ENCODE measurements at places on chromosomes 13 and 19. TPM values are rescaled to one million over a fixed set of nuclear protein-coding genes. Genes with fewer than 3 reads are reported as not detected.

Gene TMEM150B
- total RNA-seq, result not detected

Gene IL4I1
- total RNA-seq, result not detected

Gene CEACAM4
- total RNA-seq, result not detected

Gene LILRB1
- total RNA-seq, result not detected

Gene PCDH20
- 7.3 TPM for total RNA-seq

Gene GRK1
- 0.21 TPM for total RNA-seq

- peak; percentile 70 for DNase-seq
Observed at GRCh38 chr13:26867451-26868091, 107.0 kb upstream of the GPR12 start.

DNA sequence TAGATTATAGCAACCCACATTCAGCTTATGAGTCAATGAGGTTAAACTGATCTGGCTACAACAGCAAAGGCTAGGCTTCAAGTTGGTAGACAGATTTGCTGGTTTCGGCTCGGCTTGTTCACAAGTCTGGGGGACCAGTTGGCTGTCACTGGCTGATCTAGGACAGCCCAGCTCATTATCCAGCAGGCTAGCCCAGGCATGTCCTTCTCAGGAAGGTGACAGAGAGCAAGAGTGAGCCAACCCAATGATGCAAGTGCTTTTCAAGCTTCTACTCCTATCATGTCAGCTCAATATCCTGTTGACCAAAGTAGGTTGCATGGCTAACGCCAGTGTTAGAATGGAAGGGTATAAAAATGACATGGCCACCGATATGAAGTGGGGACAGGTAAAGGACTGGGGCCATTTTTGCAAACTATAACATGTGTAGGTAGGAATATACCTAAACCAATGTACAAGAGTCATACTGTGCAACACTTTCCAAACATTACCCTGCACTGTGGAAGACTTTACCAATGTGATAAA, 220.9 kb upstream of the SOX21 start:
- DNase-seq, result no peak

- DNase-seq, result no peak
Observed at GRCh38 chr13:112056284-112056727, 10.6 kb upstream of the SOX1 start.

- peak; percentile 84 for DNase-seq
Observed at GRCh38 chr19:40596608-40597328, 4.4 kb upstream of the LTBP4 start.

DNA sequence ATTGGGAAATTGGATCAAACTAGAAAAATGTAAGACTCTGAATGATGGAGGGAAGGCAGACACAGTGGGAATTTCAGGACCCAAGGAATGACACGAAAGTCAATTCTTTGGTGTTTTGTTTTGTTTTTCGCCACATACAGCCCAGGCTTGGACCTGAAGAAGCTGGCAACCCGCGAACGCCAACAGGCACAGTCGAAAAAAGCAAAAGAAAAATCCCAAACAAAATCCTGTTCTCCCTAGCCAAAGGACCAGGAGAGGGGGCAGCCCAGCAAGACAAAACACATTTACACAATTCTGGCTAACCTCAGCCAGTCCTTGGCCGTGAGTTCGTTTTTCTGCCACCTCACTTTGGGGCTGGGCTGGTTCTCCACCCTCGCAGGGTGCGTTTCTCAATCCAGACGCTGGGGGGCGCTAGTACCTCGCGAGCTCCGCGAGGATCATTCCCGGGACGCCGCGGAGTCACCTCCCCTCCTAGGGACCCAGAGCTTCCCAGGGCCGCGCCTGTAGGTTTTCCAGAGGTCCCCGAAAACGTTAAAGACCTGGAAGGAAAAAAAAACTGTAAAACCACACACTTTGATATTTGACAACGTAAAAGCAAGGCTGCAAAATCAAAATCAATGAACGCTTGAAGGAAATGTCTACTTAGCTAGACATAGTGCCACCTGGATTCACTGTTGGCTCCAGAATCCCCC, 34.9 kb upstream of the TPM4 start:
- peak; percentile 82 for DNase-seq

DNA sequence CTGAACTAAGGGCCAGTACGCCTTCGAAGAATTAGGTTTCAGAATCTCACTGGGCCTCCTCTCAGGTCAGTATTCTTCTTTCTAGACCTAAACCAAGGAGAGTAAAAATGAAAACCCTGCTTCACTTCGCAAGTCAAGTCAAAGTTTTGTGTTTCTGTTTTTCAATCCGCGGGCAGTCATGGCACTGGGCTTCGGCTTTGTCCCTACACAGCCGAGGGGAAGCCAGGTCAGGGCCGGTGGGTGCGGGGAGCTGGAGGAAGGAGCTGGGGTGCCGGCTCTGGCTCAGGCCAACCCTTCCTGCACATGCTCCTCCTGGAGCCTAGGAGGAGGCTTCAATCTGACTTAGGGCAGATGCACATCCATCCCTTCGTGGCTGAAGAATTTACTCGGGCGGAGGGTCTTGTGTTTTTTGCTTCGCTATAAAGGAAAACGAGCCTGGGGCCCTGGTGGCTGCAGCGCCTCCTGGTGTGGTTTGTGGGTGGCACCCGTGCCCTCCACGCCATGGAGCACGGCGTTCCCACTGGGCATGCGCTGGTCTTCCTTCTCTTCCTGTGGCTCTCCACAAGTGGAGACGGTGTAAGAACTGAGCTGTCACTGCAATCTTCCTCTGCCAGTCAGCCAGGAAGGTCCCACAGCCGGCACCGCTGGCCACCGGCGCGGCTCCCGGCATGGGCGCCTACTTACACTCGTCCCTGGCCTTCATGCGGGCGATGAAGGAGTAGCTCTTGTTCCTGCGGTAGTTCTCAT, 22.5 kb downstream of the C19orf44 start:
- DNase-seq, result no peak

GRCh38 chr19:44341794-44342193, 14.7 kb downstream of the ZNF112 start:
- no peak for DNase-seq

GRCh38 chr19:13920524-13920923, 14.5 kb downstream of the CC2D1A start:
- DNase-seq, result no peak

GRCh38 chr13:96417939-96418685, 328.2 kb downstream of the HS6ST3 start:
- no peak for DNase-seq

DNA sequence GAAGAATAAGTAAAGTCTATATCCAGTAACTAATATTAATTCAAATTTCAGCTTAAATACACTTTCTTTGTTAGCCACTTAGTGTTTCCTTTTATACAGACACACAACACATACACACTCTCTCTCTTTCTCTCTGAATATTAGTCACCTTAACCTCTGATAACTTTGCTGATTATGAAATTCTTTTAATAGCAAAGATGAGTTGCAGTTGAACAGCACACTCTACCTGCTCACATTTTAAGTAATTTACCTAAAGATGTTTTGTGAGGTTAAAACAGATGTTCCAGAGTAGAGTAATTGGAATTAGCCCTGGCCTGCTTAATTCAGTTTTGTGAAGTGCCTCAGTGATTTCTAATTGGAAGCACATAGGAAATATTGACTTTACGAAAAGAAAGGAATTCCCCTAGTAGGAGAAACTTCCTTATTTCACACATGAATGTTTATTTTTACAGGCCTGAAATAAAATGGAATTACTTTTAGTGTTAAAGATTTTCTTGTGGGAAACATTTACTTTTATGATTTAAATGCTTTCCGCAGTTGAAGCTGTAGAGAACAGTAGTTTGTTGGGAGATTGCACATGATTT, 184.3 kb downstream of the MYO16 start:
- no peak for DNase-seq

DNA sequence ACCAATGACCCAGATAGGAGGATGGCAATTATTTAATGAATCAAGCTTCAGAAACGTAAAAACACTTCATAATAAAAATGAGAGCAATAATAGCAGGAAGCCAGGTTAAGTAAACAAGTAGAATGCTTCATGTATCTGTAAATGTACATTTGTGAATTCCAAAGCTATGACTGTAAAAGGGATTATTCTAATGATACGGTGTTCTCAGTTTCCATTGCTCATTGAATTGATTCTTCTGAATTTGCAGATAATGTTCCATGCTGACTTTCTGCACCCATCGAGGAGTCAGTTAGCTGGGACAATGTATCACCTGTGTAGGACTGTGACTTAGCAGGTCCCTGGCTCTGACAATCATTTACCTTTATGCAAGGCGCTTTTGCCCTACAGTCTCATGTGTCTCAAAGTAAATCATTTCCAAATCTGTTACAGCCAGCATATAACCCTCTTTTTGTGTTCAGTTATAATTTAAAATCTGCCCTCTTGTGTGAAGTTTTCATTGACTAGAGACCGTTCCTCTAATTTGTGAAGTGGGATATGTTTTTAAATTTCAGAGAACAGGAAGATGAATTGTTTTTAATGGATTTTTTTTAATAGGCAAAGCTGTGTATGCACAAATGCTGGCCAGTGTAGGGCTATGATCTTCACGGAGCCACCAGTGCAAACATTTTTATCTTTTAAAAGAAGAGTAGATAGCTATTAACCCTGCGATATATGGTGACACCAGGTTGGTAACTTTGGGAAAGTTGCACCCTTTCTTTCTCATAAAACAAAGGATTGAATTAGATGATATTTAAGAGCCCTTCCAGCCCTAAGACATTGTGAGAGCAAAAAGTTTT, 267.1 kb downstream of the KLF5 start:
- no peak for DNase-seq

DNA sequence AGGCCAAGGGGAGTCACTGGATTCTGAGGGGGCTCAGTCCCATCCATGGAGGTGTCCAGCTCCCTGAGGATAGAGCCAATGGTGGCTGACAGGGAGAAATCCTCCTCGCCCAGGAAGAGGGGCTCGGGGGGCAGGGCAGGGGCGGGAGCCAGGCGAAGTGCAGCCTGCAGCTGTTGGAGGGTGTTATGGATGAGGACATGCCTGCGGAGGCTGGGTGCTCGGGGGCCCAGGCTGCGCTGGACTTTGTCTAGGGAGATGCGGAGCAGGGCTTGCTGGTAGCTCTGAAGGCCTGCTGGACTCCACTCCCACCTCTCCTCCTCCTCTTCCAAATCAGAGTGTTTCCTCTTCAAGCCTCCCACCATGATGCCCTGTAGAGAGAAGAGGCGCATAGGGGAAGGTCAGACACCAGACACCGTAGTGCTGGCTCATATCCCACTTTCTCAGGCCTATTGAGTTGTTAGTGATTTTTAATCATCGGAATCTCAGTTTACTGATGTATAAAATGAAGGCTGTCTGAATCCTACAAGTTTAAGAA, 2.3 kb downstream of the SERTAD3 start:
- no peak for DNase-seq

DNA sequence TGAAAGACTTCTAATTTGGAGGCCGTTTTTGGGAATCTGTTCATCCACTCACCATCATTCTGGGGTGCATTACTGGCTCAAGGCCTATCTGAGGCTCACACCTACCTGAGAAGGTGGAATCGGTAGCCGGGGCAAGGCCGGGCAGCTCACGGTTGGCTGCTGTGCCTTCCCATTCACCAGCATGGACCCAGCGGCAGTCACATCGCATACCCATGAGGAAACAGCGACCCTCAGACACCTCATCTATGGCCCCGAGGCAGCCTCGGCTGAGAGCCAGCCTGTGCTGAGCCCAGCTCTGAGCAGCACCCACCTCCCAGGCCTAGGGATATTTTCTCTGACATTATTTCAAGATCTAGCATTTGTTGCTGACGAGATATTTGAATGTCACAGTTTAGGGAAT, 130.5 kb downstream of the ATP11A start:
- no peak for DNase-seq

- no peak for DNase-seq
Observed at GRCh38 chr13:73367886-73368285, 309.1 kb downstream of the KLF5 start.

- peak; percentile 82 for DNase-seq
Observed at GRCh38 chr13:99176309-99177276, 24.1 kb upstream of the UBAC2 start.

- DNase-seq, result peak; percentile 91
Observed at GRCh38 chr19:50723069-50723468, at the start of gene CLEC11A. TSS of gene CLEC11A (plus strand) at chr19:50723364. CDS start at chr19:50723526, 162 bp downstream.

GRCh38 chr13:77328819-77329132, 1.9 kb upstream of the MYCBP2 start:
- DNase-seq, result no peak

DNA sequence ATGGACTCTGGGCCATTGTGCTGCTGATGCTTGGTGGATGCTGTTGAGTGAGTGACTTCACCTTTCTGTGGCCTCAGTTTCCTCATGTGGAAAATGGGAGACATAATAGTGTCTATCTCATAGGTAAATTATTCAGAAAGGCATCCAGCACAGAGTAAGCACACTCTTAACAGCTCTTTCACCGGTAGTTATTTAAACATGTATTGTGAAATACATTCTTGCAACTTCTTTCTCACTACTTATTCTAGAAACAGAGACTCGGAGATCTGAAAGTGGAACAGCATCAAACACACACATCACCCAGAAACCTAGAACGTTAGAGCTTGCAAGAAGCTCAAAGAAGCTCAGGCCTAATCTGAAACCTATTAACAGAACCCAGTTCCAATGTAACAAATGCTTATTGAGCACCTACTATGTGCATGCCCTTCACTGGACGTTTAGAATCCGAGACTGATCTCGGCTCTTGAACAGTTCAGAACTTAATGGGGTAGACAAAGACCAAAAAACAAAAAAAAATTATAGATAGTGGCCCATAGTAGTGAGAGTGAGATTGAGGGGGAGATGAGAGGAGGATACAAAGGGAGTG, 4.1 kb downstream of the ZSWIM9 start:
- DNase-seq, result no peak

- no peak for DNase-seq
Observed at GRCh38 chr13:79018166-79018565, 359.2 kb upstream of the OBI1 start.

DNA sequence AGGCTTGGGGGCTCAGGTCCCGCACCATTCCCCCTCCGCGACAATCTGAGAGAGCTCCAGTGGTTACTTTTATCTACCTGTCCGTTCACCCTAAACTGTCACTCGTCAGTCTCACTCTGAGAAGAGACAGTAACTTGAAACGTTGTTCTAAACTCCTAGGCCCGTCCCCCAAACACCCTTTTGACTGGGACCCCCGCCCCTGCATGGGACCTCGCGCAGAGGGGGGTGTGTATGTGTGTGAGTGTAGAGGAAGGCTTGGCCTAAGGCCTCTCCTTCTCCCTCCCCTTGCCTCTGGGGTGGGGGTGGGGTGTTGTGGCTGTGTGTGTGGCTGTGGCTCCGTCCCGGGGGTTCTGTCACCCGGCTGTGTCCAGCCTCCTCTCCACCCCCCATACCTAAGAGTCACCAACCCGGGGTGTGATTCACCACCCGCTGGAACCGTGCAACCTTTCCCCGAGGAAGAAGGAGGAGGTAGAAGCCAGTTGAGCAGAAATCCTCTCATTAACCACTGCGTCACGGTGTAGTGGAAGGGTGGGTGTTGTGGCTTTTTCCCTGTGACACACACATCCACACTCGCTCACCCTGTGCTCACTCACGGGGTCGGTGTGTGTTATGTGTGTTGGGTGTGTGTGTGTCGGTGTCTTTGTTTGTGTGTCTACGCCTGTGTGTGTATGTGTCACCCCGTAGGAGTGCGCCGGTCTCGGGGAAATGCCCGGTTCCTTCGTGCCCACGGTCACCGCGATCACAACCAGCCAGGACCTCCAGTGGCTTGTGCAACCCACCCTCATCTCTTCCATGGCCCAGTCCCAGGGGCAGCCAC, 2.4 kb downstream of the FOSB start:
- peak; percentile 51 for DNase-seq

GRCh38 chr19:55441319-55441691, 1.8 kb downstream of the SHISA7 start:
- no peak for DNase-seq

Data from cardiac muscle cell (in vitro differentiated cells and primary cell).